ENCODE measurements at places on chromosomes 2 and 18.

- no peak for DNase-seq
These were observed 40.5 kb downstream of the PTPRM start for GRCh38 chr18:7607540-7608173.

- peak; percentile 40 for DNase-seq
These were observed 6.5 kb upstream of the CYBRD1 start for GRCh38 chr2:171515672-171516298.

- DNase-seq = peak; percentile 56
These were observed 909.7 kb downstream of the EPHA4 start for GRCh38 chr2:220662431-220662830.

DNA sequence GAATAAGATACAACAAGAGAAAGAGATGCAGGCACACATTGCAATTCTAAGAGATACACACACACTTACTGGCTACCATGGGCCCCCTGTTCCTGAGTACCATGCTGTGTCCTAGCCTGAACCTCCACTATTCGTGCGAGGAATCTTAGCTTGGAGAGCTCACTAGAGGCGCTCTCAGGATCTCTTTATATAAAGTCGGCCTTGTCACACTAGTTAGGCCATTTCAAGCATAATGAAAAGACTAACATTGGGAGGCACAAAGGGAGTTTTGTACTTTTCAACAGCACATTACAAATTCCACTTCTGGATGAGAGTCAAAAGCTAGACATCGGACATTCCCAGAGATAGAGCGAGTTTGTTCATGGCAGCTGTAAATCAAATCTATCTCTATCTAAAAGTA, 365.2 kb downstream of the DSEL start:
- DNase-seq = no peak

- DNase-seq = no peak
These were observed 14.5 kb downstream of the IAH1 start for GRCh38 chr2:9488583-9489547.

All from epithelial cell of esophagus (primary cell).